ENCODE measurements at places on chromosomes 12 and 14. TPM values are rescaled to one million over a fixed set of nuclear protein-coding genes. Genes with fewer than 3 reads are reported as not detected.

DNA sequence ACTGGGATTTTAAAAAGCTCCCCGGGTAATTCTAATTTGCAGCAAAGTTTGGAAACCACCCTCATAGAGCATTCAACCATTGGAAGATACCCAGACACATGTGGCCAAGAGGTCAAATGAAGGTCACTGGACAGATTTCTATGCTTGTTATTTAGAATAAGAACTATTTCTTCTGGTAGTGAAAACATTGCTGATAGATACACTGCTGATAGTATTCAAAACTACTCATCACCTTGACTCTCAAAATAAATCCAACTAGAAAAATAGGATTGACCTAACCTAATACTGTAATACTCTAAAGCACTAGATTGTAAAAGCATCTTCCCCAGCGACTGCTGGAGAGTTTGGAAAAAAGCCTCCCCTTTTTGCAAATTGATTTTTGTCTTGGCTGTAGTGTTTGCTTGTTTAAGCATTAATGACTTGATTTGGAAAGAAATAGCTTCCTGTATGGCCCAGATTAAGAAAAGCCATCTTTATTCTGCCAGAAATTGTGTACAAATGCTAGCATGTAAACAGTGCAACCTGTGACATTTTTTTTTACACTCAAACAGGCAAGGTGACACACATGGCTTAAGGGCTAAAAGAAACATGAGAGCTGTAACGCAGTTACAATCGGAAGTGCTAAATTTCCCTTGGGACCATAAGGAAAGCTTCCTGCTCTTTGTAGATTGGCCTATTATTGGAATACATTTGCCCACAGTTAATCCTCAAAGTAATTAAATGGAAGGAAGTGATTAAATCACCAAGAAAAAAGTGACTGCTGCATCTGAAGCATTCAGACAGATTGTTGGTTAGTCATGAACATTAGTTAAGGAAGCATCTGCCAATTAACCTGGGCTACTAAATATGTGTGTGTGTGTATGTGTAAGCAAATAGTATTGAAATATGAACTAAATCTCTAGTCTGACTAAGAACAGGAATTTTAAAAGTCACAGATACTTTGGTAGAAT lies 356.5 kb upstream of the ATP2B1 start:
- DNase-seq = no peak

DNA sequence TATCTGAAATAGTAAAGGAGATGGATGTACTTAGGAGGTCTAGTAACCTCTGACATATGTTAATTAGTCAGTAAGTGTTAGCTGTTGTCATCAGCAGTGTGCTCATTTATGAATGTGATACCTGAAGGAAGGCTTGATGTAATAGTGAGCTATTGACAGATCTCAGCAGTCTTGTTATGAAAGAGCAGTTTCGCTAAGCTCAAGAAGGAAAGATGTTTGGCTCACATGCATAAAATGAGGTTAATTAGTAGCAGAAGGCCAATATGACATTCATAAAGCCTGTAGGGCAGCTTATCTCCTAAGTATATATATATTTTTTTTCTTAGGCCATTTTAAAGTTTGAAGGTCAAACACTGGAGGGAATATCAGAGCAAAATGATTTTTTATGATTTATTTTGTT lies 2.8 kb downstream of the FAM234B start:
- no peak for DNase-seq

RIMKLB gene
- total RNA-seq = 40.7 TPM

- DNase-seq = no peak
Observed at GRCh38 chr12:27637524-27637923, 58.7 kb upstream of the REP15 start.

GRCh38 chr12:54870048-54870447 lies 15.7 kb downstream of the MUCL1 start:
- DNase-seq = no peak

DNA sequence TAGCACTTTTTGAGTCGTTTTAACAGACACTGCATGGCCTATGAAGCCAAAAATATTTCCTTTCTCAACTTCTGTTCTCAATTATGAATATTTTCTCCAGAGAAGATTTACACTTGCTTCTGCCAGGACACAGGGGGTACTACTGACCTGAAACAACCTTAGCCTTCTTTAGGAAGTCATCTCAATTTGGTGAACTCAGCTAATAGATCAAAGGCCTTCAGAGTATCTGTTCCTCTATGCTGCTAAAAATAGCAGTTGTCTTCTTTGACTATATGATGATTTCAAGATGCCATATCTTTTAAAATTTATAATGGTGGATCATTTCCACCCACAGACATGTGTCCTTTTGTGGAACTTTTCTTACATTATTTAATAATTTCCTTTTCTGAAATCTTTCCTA lies 14.0 kb upstream of the NDUFA12 start:
- DNase-seq = no peak

DNA sequence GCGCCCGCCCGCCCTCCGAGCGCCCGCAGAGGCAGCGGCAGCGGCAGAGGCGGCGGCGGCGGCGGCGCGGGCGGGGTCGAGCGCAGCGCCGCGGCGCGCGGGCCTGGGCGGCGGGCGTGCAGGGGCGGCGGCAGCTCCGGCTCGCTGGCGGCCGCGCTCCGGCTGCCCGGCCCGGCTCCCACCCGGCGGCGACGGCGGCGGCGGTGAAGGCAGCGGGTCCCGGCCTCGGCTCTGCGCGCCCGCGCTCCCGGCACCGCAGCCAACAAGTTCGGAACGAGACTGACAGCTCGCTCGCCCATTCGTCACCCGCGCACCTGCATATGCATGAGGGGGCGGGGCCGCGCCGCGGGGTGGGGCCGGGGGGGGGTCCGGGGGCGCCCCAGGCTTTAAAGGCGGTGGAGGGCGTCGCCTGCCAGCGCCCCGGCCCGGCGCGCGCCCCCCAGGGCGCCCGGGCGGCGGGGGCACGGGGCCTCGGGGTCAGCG lies at the start of gene JAG2:
Gene JAG2, minus strand, starts transcription at position 281 of the 483 bp plus-strand sequence. CDS start 356 bp downstream, outside the sequence.
- DNase-seq = no peak

- DNase-seq = no peak
Observed at GRCh38 chr14:60396718-60397343, 89.0 kb downstream of the C14orf39 start.

- no peak for DNase-seq
Observed at GRCh38 chr14:71452539-71452938, 479.7 kb upstream of the RGS6 start.

DNA sequence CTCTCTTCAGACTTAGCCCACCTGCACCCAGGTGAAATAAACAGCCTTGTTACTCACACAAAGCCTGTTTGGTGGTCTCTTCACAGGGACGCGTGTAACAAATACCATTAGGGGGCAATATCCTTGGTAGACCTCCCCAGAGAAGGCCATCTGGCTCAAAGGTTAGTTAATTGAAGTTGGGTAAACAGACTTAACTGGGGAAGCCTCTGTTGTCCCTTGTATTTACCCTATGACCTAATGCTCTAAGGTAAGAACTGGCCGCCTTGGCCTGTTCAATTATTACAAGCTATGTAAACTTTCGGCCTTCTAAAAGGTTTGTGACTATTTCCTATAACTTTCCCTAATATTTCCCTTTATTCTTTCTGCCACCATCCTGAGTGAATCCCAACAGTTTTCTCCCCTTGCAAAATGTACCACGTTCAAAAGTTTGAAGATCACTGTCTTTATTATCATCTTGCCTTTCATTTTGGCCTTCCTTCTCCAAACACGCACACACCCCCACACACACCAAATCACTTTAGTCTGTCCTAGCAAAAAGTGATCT lies 15.3 kb upstream of the LYZ start:
- DNase-seq = no peak

- no peak for DNase-seq
Observed at GRCh38 chr12:59886131-59886733, 290.4 kb downstream of the SLC16A7 start.

GRCh38 chr14:77603654-77604255 lies 12.7 kb downstream of the SPTLC2 start:
- DNase-seq = no peak

GRCh38 chr14:30330445-30330844 lies 228.5 kb upstream of the G2E3 start:
- DNase-seq = no peak

DNA sequence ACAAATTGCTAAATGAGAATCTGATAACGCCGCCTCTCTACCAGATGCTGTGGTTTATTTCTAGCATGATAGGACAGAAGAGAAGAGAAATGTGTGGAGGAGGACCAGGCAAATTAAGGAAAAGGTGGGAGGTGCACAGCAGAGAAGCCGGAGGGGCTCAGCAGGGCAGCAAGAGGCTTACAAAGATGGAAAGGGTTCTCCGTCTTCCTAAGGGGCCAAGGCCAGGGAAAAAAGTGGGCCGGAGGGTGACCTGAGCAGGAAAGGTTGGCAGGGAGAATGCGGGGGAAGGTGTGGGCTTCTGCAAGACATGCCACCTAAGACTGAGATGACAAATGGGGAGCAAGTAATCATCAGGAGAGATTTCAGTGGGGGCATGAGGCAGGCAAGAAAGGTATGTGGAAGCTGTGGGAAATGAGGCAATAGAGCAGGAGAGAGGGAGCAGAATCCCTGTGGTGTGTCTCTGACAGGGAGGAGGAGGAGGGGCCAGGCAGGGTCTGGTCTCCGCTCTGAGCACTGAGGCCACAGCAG lies 18.7 kb downstream of the MANSC1 start:
- peak; percentile 57 for DNase-seq

- no peak for DNase-seq
Observed at GRCh38 chr12:28390206-28390605, 199.9 kb downstream of the CCDC91 start.

SALL2 gene
- 2.6 TPM for total RNA-seq

DNA sequence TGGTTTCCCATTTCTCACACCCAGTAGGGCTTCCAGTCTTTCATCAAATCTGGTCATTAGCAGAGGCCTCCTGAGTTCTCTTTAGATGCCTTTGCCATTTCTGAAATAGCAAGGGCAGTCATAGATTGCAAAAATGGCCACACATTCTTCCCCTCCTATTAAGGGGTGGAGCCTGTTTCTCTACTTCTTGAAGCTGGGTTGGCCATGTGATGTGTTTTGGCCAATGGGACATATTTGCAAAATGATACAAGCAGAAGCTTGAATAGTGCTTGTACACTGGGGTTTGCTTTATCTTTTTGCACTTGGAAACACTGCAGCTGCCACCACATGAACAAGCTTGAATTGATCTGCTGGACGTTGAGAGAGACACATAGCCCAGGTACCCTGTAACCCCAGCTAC lies 109.3 kb downstream of the VRK1 start:
- no peak for DNase-seq

KRT78 gene
- not detected for total RNA-seq

GRCh38 chr14:103627073-103628025 lies 1.7 kb upstream of the KLC1 start:
- DNase-seq = no peak
